ENCODE measurements at places on chromosomes 3 and 15. TPM values are rescaled to one million over a fixed set of nuclear protein-coding genes. Genes with fewer than 3 reads are reported as not detected.

Gene ZNF80
- total RNA-seq, result not detected

Gene ITPKA
- 15.0 TPM for total RNA-seq

Gene DPPA2
- not detected for total RNA-seq

Gene DAZL
- 0.07 TPM for total RNA-seq

Gene B3GALNT1
- total RNA-seq, result 6.2 TPM

Gene MED12L
- 2.0 TPM for total RNA-seq

Gene PCOLCE2
- total RNA-seq, result 22.7 TPM

Measured in HT1080 (cell line).